Camera-type eye (tissue), 1 donor: ENCODE measurements at places on chromosomes 4 and X. TPM values are rescaled to one million over a fixed set of nuclear protein-coding genes. Genes with fewer than 3 reads are reported as not detected.

The FAM47B gene
- total RNA-seq: not detected

The HSPA4L gene
- 19.7 TPM for total RNA-seq

The RPS6KA6 gene
- total RNA-seq: 19.5 TPM

The F8A2 gene
- total RNA-seq: not detected
